Colonic mucosa (tissue), 4 donors: ENCODE measurements at places on chromosomes 7 and 10.

DNA sequence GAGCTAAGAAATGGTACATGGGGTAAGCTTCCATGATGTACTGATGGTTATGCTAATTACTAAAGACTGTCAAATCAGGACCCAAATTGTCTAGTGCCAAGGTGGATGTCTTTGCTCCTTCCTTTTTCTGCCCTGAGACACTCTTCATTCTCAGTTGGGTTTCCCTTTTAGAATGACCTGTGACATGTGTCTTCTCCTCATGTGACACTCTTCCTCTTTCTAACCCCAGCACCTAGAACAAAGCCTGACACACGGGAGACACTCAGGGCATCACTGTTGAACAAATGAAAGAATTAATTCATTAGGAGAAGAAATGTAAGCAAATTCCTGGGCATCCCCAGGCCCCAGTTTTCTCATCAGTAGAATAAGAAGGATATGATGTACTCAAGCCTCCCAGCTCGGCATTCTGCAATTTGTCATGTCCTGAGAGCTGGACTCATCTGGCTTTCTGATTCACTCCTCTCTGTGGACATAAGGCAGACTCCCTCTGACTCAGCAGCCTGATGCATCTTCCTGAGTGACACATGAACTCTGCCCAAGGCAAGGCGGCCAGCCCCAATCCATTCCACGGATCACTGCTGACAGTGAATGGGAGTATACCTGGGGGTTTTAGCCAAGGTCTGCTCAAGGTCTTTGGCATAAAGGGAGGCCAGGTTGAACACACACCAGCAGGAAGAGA is 473.8 kb downstream of the KCNMA1 start:
- DNase-seq, result peak; percentile 61

GRCh38 chr10:19825700-19826099 is 9.5 kb downstream of the PLXDC2 start:
- no peak for DNase-seq

GRCh38 chr10:10394933-10395658 is 622.6 kb upstream of the CELF2 start:
- no peak for DNase-seq

- DNase-seq, result no peak
Measured at GRCh38 chr7:19560111-19560883, 148.5 kb downstream of the POLR1F start.

DNA sequence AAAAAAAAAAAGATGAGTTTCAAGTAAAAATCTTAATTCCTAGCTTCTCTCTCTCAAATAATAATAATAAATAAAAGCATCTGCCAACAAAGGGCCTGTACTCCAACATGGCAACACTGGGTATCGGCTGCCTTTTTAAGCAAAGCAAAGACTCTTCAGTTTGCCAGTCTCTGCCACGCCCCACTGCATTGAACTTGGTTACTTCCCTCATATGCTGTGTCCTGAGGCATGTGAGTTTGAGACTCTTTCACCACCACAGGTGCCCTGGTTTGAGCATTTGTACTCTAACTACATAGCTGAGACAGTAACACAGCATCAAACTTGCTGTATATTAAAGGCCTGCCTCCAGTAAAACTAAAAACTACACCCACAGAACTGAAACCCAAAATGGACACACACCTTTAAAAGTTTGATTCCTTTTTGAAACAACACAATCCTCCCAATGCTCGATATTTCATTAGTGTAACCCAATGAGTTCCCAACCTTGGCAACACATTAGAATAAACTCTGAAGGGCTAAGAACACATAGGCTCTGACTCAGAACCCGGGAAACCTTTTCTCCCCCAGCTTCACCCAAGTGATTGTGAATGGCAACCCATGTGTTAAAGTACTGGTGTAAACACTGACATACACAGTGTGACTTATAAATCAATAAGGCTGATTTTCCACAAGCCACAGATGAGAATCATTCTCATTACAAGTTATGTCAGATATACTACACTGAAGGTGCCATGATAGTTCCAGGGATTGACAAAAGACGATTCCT is 12.0 kb downstream of the JAZF1 start:
- DNase-seq, result no peak

DNA sequence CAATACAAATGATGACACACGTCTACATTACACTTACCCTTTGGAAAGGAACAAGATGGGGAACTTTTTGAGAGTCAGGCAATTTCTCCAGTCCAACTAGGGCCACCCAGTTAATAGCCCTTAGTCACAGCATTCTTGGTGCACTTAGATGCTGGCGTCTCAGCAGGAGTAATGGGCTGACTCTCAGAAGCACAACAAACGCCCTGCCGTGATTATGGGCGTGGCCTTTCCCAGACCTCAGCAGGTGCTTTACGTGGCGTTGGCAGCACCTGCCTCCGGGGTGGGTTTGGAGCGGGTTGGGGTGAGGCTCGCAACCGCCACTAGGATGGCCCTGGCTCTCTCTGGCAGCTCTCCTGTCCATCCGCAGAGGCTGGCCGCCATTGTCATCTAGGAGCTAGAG is 147.6 kb upstream of the SHH start:
- DNase-seq, result peak; percentile 87
